ENCODE measurements at places on chromosomes 11 and 22.

DNA sequence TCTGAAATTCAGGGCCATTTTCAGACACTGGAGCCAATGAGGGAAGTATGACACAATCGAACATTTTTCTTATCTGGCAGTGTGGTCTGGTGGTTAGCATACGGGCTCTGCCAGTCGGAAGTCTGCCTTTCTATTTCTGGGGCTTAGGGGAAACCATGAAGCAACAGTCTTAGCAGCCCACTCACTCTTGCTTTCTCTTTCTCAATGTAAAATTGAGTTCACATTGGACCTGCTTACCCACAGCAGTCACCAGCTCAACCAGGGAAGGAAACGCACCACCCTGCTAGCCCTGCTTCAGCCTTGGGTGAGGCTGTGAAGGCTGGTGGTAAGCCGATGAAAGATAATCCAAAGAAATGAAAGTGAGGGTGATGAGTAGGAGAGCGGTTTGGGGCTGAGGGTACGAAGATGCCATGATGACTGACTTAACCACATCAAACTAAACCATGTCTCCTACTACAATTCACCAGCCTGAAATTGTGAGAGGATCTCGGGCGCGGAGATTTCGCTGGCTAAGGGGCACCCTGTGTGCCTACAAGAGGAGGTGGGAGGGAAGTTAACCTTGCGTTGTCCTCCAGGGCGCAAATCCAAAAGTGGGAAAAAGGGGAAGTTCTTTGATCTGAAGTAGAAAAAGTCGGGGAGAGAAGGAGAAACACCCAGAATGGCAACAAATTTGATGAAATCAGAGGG lies 2.0 kb upstream of the LMO2 start:
- DNase-seq: peak; percentile 92

DNA sequence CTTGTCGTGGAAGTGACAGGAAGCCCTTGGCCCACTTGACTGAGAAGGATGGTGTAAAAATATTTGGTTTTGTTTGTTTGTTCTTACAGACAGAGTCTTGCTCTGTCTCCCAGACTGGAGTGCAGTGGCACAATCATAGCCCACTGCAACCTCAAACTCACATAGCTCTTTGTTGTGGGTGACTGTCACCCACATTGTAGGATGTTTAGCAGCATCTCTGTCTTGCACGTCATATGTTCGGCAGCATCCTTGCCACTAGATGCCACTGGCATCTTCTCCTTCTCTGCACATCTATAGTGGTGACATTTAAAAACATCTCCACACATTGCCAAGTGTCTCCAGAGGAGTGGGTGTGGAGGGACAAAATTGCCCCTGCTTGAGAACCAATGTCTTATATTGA lies 56.8 kb downstream of the PRR5L start:
- DNase-seq: no peak

- DNase-seq: no peak
Observed at GRCh38 chr11:15933886-15934625, 422.3 kb downstream of the SOX6 start.

DNA sequence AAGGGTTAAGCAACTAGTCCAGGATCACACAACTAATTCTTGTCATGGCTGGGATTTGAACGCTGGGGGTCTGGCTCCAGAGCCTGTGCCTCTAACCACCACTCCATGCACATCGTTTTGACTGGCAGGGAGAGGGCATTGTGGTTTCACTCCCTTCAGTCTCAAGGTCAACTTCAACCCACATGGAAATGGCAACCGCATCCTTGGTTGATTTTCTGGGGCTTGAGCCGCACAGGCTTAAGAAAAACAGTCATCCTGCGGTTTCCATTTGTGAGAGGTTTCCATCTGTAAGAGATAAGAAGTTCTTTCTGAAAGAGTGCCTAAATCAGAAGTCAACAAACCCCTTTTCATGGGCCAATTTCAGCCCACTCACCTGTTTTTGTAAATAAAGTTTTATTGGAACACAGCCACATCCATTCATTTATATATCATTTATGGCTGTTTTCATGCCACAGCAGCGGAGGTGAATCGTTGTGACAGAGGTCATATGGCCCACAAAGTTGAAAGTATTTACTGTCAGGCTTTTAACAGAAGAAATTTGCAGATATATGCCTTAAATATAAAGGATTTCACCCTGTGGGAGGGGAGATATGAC lies 65.7 kb downstream of the SGSM1 start:
- DNase-seq: peak; percentile 24

- DNase-seq: no peak
Observed at GRCh38 chr22:42949159-42949558, 65.8 kb downstream of the PACSIN2 start.

- DNase-seq: no peak
Observed at GRCh38 chr11:87239001-87239400, 201.3 kb downstream of the TMEM135 start.
